Bone marrow (tissue), 2 donors: ENCODE measurements at places on chromosomes 5 and 9.

DNA sequence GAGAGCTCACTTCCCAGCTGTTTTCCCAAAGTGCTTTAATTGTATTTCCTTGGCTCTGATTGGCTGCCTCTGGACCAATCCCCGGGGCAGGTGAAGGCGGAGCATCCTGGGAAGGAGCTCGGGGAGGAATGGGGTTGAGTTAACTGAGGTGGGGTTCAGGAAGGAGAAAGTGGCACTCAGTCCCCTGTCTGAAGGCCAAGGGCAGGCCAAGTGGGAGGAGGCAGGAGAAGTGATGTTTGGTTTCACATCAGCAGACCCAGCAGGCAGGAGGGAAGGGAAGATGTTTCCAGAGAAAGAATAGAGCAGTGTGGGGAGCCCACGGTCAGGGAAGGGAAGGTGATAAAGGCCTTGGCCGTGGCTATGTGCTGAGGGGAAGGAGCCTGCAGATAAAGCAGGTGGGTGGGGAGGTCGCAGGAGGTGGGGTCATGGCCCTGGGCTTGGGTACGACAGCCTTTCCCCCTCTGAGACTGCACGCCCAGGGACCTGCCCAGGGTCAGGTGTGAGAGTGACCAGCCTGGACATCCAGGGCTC, 3.1 kb downstream of the TSPAN17 start:
- DNase-seq, result no peak

DNA sequence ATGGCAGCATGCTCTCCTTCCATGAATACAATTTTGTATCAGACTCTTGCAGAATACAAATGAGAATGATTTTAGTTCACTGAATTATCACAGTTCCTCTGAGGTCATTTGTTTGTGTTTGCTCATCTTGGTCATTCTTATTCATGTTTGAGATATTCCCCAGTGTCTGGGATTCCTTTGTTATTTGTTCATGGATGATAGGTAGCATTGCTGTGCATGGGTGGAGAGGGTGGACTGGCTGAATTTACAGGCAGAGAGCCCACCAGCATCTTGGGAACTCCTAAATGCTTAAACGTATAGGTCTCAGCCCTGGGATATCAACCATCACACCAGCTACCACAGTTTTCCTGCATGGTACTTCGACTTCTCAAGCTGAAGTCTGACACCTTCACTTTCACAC, 459.8 kb downstream of the CCDC171 start:
- no peak for DNase-seq

GRCh38 chr9:135478829-135479468, 633 bp upstream of the PPP1R26 start:
- DNase-seq, result peak; percentile 16

GRCh38 chr5:140267559-140268018, 35.3 kb downstream of the PFDN1 start:
- DNase-seq, result no peak

- DNase-seq, result no peak
These were observed 2.5 kb downstream of the ISCA1 start for GRCh38 chr9:86279839-86280238.
